ENCODE measurements at places on chromosomes 1 and 21.

GRCh38 chr21:22710721-22711120 lies 1712.5 kb downstream of the NCAM2 start:
- DNase-seq, result no peak

GRCh38 chr21:34630536-34631143 lies 15.7 kb upstream of the RCAN1 start:
- DNase-seq, result no peak

- no peak for DNase-seq
Measured at GRCh38 chr1:33328817-33329216, 7.9 kb upstream of the A3GALT2 start.

DNA sequence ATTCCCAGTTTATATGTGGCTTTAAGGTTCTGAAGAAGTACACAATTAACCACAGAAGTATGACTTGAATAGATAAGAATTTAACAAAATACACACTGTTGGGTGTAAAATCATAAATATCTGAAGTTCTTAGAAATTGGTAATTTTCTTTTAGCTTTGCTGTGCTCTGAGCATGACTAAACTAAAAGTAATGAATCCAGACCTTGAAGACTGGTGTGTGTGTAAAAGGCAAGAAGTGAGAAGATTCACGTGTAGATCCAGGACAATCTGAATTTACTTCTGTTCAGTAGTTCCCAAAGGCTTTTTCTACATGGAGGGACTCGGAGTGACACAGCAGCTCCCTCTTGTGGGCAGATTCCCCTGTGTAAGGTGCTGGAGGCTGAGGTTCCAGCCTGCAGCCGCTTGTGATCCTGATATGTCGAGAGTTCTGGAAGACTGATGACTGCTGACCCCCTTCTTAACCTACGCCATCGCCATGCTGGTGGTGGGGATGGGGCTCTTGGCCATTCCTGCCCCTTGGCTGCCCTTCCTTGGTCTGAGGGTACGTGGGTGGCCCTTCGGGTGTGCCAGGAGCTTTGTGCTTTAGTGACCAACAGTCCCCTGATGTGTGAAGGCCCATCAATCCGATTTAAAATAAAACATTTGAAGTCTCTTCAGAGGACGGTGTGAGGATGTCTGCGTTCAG lies 62.7 kb downstream of the ADARB1 start:
- peak; percentile 41 for DNase-seq

GRCh38 chr1:44084998-44085675 lies 33.5 kb upstream of the KLF17 start:
- DNase-seq, result no peak

GRCh38 chr1:115656461-115657077 lies 14.8 kb downstream of the VANGL1 start:
- DNase-seq, result no peak

Data from stimulated activated CD8-positive, alpha-beta memory T cell treated with anti-CD3 and anti-CD28 coated beads, Interleukin-7, amount 100 ng/mL, for 1 hour (primary cell).